Thyroid gland (tissue), 4 donors: ENCODE measurements at places on chromosomes 6 and 20.

- DNase-seq = no peak
These were observed 83.7 kb downstream of the STXBP5 start for GRCh38 chr6:147287869-147288271.

DNA sequence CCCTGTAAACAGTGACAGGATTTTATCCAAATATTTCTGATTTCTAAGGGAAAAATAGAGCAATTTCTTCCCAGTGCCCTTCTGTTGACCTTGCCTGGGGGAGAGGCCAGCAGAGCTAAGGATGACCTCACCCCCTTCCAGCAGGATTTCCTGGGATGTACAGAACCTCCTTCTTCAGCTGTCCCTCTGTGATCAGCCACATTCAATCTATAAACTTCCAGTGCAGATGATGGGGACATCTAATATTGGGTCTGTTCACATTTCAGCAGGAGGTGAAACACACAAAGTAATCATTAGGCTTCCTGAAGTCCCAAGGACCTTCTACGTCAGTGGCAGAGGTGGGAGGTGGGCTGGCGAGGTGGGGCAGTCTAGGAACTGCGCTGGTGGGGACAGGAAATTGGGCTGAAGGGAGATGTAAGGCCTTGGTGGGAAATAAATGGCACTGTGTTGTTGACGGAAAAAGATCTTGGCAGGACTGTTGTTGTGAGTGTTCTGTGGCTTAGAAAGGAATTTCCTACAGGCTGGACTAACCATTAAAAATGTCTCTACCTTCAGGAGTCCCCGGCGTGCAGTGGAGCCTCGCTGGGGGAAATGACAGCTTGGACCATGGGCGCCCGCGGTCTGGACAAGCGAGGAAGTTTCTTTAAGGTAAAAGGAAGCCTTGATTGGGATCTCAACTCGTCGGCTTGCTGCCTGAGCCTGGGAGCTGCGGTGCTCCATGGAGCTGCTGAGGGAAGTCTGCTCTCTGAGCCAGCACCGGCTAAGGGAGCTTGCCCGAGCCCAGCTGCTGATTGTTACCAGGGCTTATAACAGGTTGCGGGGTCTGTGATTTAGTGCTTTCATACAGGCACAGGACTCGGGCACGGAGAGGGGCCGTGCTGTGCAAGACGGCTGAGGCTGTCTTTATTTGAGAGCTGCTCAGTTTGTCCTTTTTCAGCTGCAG is 127.9 kb upstream of the NAA20 start:
- no peak for DNase-seq

DNA sequence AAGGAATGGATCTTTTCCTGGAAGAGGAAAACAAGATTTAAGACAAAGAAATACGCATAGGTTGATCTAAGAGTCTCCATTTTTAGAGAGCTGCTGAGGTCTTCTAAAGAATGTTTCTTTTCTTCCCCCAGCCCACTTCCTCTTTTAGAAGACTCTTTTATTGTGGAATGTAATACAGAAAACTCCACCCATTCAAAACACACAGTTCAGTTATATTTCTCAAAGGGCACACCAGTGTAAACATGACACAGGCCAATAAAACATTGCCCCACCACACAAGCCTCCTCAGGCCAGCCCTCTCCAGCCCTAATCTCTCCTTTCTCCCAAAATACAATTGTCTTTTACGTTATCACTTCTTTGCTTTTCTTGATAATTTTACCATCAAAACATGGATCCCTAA is 42.8 kb downstream of the SLC35B3 start:
- DNase-seq = no peak

- no peak for DNase-seq
These were observed 199.0 kb downstream of the KCNQ5 start for GRCh38 chr6:72820906-72821305.

DNA sequence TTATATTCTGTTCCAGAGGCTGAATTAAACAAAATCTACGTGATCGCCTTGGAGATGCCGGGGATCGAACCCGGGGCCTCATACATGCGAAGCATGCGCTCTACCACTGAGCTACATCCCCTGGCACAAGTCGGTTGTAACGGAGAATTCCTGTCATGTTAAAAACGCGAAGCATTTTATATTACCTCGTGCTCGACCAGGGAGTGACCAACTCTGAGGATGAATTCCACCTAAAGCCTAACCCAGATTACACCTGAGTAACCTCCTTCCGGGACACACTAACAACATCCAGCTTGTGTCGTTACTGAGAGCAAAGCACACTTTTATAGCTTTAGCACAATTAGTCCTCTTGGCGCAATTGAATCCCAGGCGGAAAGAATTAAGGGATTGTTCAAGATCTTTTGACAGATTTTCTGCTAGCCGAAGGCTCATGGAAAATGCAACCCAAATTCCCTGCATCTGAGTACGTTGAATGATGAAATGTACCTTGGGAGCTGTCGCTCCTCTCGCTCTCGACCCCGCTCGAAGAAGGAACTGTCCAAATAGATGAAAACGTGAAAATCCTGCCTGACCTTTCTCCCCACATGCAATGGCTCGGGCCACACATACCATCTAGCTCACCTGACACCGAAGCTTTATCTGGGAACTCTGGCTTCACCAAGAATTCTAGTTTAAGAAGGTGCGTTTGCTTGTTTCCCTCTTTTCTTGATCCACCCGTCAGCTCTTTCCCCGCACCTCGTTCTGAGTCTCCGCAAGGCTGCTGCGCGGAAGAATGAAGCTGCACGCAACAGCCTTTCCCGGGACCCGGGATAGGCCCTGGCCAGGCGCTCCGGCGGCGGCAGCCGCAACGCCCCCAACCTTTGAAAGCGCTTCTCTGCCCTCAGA is 148.3 kb downstream of the GPX5 start:
- DNase-seq = peak; percentile 11

DNA sequence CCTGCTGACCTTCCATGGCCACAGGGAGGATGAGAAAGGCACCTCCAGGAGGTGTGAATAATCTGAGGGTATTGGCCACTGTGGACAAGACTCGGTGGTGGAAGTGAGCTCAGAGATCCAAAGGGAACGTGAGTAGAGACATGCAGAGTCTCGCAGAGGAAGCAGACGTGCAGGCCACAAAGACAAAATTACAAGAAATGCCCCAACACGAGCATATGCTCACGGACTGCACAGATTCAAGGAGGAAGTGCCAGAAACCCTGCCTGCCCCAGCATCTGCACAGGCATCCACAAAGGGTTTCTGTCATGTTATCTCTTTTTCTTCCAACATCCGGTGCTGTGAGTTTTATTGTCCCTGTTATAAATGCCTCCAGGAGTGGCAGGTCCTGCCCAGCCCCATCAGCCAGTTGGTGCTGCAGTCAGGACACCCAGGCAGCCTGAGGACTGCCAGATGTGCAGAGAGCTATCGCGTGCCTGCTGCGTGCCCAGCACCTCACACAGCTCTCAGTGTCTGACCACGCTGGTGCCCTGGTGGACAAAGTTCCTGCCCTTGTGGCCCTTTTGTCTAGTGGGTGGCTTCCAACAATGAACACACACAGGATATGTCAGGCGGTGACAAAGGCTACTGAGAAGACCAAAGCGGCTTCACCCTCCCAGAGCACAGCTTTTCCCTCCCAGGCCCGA is 34.0 kb upstream of the FANCE start:
- no peak for DNase-seq

GRCh38 chr6:3585320-3585935 is 128.6 kb upstream of the SLC22A23 start:
- no peak for DNase-seq

GRCh38 chr6:148203970-148204369 is 138.7 kb upstream of the SASH1 start:
- no peak for DNase-seq

- no peak for DNase-seq
These were observed 383.7 kb downstream of the CD83 start for GRCh38 chr6:14501240-14501639.

GRCh38 chr20:32360333-32360634 is 2.2 kb downstream of the ASXL1 start:
- DNase-seq = no peak

- DNase-seq = no peak
These were observed 12.2 kb downstream of the NFKBIL1 start for GRCh38 chr6:31559606-31559957.

DNA sequence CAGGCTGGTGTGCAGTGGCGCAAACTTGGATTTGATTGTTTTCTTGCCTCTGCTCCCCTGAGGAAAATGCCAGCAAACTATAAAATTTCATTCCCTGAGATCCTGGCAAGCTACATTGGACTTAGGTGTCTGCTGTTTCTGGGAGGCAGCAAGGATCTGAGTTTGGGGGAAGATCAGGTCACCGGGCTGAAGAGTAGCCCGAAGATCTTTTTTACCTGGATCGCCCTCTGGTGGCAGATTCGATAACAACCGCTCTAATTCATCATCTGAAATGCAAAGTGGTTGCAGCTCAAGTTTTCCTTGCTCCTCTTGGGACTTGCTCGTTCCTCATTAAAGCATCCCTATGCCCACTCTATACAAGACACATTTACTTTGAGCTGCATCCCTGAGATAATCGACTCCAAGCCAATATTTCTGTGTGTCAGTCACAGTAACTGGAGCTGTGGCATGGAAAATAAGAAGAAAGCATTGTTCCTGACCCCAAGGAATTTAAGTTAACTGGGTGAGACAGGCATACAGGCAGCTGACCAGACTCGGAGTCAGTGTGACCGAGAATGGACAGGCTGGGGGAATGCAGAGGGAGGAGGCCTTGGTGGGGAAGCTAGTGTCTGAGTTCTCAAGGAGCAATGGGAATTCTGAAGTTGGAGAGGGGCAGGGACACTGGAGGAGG is 131.8 kb upstream of the PROKR2 start:
- peak; percentile 67 for DNase-seq

- no peak for DNase-seq
These were observed 2.5 kb upstream of the KATNA1 start for GRCh38 chr6:149651056-149651455.

- DNase-seq = peak; percentile 81
These were observed 95.5 kb upstream of the SCGN start for GRCh38 chr6:25556516-25556915.

- no peak for DNase-seq
These were observed 94.2 kb downstream of the FOXC1 start for GRCh38 chr6:1703923-1704322.

DNA sequence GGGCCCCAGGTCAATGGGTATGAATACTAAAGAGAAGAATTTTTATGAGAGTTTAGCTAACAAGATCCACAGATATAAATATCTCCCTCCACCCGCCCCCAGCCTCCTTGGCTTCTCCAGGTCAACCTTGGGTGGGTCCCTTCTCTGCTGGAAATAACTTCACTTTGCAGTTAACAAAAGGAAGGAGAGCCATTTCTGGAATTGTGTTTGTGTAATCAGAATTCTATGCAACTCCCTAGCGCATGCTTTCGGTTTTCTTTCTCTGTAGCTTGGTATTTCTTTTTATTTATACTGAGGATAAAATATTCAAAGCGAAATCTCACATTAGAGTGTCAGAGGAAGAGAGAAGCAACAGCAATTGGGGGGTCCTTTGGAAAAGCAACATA is 27.1 kb downstream of the RIPOR2 start:
- DNase-seq = no peak

DNA sequence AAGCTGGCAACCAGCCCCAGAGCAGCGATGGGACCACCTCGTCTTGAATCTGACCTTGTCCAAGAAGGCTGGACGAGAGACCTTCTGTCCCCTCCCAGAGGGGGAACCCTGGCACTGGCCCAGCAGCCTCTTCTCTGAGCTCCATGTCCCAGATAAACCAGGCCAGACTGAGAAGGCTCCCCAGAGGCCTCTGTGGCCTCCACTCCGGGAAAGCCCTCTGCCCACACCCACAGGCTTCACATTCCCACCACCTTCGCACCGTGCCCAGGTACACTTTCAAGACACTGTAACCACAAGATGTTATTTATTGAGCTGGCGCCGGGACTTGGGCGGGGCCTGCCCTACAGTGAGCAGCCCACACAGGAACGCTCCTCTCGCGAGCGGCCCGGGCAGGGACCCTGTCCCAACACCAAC is 33.2 kb downstream of the ADA start:
- peak; percentile 52 for DNase-seq

GRCh38 chr20:34875642-34876405 is 588 bp upstream of the ACSS2 start:
- peak; percentile 100 for DNase-seq

DNA sequence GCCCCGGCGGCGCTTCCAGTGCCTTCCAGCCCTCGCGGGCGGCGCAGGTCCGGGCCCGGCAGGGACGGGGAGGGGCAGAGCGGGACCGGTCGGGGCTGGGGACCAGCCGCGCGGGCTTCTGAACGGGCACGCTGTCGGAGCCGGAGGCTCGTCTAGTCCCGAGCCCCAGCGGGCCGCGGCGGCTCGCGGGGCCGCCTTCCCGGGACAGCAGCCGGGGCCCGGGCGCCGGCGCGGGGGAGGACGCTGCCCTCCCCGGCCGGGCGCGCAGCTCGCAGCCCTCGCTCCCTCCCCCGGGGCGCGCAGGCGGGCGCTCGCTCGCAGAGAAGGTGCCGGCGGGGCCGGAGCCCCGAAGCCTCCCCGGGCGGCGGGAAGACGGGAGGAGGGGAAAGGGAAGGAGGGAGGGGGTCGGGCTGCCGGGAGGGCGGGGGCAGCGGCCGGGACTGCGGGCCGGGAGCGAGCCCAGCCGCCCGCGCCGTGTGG is 696 bp upstream of the SIRPA start:
- DNase-seq = peak; percentile 59

DNA sequence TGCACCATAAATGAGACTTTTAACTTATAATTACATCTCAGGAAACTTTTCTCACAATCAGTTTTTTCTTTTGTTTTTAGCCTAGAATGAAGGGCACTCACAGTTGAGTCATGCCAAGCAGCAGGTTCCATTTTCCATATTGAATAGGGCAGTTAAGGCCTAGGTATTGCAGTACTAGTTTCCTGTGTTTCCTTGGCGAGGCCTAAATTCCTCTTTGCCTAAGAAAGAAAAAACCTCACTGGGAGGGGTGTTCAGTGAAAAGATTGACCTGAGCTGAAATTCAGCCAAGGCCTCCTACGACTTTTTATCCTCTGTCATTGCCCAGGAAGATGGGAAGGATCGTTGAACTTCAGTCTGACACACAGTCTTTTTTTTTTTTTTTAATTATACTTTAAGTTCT is 85.5 kb downstream of the IMPG1 start:
- DNase-seq = no peak

GRCh38 chr6:45469663-45470062 is 91.9 kb upstream of the SUPT3H start:
- DNase-seq = no peak

DNA sequence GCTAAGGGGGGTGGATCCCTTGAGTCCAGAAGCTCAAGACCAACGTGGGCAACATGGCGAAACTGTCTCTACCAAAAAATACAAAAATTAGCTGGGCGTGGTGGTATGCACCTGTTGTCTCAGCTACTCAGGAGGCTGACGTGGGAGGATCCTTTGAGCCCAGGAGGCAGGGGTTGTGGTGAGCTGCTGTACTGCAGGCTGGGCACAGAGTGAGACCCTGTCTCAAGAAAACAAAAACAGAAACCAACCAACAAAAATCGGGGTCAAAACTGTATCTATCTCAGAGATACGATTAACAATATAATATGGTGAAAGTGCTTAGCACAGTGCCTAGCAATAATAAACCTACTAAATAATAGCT is 20.7 kb upstream of the BCAS1 start:
- DNase-seq = no peak
